NCI-H460 (cell line): ENCODE measurements at places on chromosomes 2 and 18.

GRCh38 chr2:16554060-16554583 is 111.5 kb downstream of the CYRIA start:
- DNase-seq: no peak

GRCh38 chr2:108621087-108621559 is 86.9 kb downstream of the LIMS1 start:
- DNase-seq: no peak

- DNase-seq: no peak
Observed at GRCh38 chr2:181546086-181546485, 88.9 kb downstream of the ITGA4 start.

DNA sequence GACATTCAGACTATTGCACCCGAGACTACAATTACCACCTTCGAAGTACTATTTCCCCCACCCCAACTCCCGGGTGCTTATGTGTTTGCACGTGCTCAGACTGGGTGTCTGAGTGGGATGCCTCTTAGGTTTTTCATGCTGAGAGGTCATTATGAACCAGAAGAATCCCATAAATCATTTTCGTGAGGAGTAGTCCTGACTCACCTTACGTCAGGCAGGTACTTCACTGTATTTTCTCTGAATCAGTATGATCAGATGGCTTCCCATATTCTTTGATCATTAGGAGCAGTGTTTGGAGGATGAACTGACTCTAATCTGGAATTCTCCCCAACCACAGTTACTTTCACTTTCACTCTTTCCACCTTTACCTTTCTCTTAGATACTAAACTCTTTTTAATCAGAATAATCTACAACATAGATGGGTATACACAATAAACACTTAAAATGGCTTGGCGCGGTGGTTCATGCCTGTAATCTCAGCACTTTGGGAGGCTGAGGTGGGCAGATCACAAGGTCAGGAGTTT is 38.4 kb upstream of the STAT4 start:
- no peak for DNase-seq

GRCh38 chr18:616380-616995 is 19.7 kb downstream of the CLUL1 start:
- DNase-seq: peak; percentile 26

DNA sequence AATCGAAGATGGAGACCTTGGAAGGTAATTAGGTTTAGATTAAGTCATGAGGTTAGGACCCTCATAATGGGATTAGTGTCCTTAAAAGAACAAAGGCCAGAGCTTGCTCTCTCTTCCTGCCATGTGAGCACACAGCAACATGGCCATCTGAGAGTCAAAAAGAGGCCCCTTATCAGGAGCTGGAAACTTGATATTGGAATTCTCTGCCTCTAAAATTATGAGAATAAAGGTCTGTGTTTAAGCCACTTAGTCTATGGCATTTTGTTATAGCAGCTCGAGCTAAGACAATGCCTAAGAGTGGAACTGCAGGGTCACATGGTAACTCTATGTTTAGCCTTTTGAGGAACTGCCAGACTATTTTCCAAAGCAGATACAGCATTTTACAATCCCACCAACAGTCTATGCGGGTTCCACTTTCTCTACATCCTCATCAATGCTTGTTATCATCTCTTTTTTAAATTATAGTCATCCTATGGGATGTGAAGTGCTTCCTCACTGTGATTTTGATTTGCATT is 42.4 kb downstream of the THADA start:
- DNase-seq: no peak

- DNase-seq: no peak
Observed at GRCh38 chr18:61651880-61652268, 240.9 kb downstream of the RNF152 start.

DNA sequence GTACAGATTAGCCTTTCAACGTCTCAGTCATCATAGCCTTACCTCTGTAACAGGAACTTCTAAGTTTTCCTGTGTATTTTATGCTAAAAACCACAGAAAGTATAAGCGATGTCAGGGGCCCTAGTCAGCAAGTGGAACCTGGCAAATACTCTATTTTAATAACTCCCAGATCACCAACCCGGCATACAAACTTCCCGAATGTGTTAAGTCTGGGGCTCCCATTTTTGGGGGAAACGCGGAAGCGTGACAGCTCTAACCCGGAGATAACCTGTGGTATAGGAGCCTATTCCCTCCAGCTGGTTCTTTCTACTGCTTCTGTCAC is 574 bp downstream of the NIFK start:
- no peak for DNase-seq

DNA sequence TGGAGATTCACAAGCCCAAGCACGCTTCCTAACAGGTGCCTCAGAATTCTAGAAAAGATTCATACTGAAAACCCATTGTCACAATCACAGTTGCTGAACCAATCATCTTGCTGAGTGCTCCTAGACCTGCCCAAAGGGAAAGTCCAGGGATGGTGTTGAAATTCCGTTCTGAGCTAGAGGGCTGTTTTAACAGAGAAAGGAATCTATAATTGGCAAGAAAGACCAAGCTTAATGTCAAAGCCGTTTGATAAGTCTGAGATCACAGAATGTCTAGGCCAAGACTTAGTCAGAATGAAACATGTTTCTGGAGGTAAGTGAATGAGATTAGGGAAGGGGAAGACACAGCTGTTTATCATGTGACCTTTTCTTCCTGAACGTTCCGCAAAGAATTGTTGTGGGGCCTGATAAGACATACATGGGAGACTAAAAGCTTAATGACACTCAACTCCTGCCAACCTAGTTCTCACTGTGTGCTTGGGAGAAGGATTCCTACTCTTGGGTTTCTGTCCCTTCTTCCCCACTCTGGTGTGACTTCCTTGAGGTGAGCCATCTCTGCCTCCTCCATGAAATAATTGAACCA is 27.5 kb downstream of the PMAIP1 start:
- DNase-seq: no peak

- DNase-seq: no peak
Observed at GRCh38 chr2:5915881-5916310, 223.7 kb downstream of the SOX11 start.

DNA sequence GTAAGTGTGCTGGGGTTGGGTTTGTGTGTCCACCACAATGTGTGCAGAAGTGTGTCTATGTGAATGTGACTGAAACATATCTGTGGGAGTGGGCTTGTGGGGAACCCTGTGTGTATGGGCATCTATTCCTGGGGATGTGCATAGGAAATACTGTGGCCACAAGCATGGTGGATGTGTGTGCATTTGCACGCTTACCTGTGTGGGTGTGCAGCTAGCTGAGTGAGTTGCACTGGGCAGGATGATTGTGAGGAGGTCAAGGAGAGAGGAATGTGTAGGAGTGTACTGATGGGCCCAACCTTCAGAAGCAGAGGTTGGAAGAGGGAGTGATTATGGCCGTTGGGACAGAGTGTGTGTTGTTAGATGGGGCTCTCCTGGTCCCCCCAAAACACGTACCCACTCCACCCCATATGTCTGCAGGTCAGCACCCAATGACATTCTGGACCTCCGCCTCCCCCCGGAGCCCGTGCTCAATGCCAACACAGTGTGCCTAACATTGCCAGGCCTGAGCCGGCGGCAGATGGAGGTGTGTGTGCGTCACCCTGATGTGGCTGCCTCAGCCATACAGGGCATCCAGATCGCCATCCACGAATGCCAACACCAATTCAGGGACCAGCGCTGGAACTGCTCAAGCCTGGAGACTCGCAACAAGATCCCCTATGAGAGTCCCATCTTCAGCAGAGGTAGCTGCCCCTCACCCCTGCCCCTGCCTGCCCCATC is 1.2 kb downstream of the WNT10A start:
- no peak for DNase-seq

- no peak for DNase-seq
Observed at GRCh38 chr2:54699665-54700064, 23.8 kb upstream of the EML6 start.

DNA sequence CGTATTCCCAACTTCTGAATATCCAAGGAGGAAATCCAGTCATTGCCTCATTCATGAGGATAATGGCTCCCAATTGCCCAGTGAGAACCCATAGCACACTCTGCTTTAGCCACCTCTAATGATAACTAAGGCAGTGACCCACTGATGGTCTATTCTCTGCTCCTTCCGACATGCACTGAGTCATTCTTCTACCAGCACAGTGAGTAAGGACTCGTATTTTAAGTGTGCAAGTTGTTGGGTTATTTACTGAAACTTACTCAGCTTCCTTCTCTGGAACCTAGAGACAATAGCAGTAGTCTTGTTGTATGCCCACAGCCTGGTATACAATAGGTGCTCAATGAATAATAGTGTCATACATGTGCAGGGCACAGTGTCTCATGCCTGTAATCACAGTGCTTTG is 81.1 kb upstream of the ZNF397 start:
- DNase-seq: no peak

DNA sequence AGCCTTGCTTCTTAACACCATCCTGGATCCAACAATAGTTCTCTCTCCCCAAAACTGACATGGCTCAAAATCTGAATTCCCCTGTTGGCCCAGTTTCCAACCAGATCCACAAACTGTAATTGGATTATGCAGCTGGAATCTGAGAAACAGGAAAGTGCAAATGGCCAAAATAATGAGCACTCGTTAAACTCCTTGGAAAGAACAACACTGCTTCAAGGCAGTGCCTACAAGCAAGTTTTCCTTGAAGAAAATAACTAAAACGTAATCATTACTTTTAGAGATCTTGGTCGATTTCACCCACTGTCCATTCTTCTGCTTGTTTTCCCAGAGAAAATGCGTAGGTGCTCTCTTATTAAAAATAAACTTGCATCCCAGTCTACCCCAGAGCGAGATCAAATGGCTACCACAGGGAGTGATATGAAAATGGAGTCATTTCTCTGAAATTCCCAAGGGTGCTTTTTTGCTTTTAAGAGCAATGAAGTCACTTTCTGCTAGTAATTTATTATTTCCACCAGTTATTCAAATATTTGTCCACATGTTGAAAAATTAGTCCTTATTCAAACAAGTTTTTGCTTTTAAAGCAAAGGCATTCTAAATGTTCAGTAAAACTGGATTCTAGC is 264.2 kb downstream of the C1D start:
- no peak for DNase-seq

GRCh38 chr2:143949121-143949848 is 570.6 kb downstream of the ZEB2 start:
- no peak for DNase-seq

GRCh38 chr18:111306-112014 is 46.9 kb upstream of the USP14 start:
- peak; percentile 59 for DNase-seq

DNA sequence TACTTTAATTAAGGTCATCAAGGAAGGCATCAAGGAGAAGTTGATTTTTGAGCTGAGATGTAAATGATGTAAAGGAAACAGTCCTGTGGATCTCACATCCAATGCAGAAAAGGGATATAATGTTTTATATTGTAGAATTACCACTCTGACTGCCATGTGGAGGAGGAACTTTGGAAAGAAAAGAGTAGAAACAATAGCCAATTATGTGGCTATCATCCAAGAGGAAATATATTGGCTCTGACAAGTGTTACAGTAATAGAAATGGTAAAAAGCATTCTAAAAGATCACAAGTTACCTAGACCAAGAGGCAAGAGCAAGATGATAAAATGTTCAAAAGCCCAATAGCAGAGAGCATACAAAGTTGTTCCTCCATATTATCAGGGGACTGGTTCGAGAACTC is 26.8 kb downstream of the BARD1 start:
- DNase-seq: no peak

DNA sequence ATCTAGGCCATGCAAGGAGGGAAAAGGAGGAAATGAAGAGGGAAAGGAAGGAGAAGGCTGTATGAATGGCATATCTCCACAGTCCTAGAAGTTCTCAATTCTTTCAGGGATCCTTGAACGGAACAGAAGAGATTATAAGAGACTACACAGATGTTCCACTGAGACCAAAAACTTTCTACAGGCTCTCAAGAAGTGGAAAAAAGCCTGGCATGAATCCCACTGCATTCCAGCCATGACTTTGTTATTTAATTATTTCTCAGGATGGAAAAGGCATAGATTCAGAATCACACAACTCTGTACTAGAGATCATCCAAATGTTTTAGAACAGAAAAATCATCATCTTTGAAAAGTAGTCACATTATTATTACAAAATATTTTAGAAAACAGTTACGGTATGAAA is 131.7 kb upstream of the CDH20 start:
- no peak for DNase-seq

- DNase-seq: no peak
Observed at GRCh38 chr2:98823196-98824170, 92.6 kb upstream of the MGAT4A start.

DNA sequence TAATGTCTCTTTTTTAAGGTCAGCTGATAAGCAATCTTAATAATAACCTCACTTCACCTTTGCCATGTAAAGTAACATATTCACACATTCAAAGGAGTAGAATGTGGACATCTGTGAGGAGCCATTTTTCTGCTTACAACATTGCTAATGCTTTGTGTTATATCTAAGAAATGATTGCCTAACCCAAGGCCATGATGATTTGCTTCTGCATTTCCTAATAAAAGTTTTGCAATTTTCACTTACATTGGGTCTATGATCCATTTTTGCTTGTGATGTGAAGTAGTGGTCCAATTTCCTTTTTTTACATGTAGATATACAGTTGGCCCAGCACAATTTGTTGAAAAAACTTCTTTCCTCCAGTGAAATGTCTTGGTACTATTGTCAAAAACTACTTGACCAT is 22.0 kb downstream of the RELCH start:
- no peak for DNase-seq

GRCh38 chr18:78364388-78364960 is 615.1 kb upstream of the SALL3 start:
- no peak for DNase-seq

- no peak for DNase-seq
Observed at GRCh38 chr2:42425697-42426096, 64.7 kb upstream of the COX7A2L start.

DNA sequence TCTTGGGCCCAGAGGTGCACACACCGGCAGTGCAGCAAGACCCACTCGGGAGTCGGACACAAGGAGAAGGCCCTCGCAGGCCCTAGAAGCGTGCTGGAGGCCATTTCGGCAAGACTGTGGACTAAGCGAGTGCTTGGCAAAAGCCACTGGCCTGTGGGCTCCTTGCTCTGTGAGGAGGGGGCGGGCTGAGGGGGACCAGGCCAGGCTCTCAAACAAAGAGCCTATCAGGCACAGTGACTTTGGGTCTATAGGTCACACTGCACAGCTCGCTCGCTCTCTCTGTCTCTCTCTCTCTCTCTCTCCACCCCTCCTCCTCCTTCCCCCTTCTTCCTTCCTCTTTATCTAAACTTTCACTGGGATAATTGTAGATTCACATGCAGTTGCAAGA is 23.6 kb upstream of the ZCCHC2 start:
- no peak for DNase-seq

GRCh38 chr2:151761193-151761592 is 26.9 kb upstream of the NEB start:
- DNase-seq: no peak

DNA sequence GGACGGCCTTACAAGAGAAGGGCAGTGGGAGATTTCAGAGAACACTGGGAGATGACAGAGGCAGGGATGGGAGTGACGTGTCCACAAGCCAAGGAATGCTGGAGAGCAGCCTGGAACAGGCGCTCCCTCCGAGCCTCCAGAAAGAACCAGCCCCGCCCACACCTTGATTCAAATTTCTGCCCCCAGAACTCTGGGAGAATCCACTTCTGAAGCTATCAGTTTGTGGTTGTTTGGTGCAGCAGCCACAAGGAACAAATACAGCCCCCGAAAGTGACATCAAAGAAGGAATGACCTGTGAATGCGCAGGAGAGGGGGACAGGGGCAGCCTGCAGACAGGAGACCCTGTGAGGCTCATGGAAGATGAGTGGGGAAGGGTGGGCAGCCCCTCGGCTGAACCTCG is 67.3 kb downstream of the TWIST2 start:
- DNase-seq: no peak
